ENCODE measurements at places on chromosomes 13 and 19. TPM values are rescaled to one million over a fixed set of nuclear protein-coding genes. Genes with fewer than 3 reads are reported as not detected.
A peak's percentile ranks its signal among the peaks of the same experiment; 100 is the strongest.

- no peak for DNase-seq
Observed at GRCh38 chr13:114142640-114143490, 10.4 kb upstream of the RASA3 start.

DNA sequence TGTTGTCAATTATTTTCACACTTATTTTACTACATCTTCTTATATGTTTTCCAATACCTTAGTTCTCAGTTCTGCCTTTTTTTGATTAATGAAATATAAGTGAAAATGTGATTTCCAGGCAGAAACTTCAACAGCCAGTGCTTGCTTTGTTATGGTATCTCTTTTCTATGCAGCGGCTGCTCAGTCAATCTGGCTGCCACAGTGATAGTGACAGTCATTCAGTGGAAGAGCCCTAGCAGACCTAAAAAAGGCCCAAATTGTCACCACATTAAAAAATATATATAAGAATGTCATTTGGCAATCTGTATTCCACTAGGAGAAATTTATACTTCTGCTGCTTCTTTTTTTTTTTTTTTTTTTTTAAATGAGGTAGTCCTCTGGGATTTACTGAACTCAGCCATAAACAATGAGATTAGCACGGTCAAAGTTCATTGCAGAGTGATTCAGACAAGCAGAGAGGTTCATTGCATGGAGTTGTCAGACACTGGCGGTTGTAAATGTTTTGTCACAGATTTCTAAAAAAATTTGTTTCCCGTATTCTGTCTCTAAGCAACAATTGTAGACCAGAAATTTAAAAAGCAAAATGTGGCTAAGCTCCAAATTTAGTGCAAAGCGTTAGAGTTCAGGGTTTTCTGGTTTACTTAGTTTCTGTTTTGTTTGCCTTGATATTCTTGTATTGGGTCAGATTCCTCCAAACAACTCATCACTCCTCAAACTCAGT, 94.7 kb upstream of the PRR20A start:
- no peak for DNase-seq

DNA sequence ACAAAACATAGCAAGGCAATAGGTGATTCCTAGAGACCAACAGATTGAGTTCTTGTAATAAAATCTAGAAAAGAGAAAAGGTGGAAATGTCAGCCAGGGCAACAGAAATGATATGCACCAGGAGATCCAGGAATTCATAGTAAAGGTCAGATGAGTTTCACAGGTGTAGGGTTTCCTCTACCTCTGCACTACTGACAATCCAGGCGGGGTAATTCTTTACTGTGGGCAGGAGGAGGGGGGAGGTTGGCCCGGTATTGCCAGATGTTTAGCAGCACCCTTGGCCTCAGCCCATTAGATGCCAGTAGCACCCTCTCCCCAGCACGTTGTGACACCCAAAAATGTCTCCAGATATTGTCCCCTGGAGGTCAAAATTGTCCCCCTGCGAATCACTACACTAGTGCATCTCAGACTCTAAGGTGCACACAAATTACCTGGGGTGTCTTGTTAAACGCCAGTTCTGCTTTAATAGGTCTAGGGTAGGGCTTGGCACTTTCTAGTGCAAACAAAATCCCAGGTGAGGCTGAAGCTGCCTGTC, 3.5 kb upstream of the UBAC2 start:
- DNase-seq, result no peak

GRCh38 chr13:101398191-101398590, 18.1 kb downstream of the NALCN start:
- peak; percentile 58 for DNase-seq

DNA sequence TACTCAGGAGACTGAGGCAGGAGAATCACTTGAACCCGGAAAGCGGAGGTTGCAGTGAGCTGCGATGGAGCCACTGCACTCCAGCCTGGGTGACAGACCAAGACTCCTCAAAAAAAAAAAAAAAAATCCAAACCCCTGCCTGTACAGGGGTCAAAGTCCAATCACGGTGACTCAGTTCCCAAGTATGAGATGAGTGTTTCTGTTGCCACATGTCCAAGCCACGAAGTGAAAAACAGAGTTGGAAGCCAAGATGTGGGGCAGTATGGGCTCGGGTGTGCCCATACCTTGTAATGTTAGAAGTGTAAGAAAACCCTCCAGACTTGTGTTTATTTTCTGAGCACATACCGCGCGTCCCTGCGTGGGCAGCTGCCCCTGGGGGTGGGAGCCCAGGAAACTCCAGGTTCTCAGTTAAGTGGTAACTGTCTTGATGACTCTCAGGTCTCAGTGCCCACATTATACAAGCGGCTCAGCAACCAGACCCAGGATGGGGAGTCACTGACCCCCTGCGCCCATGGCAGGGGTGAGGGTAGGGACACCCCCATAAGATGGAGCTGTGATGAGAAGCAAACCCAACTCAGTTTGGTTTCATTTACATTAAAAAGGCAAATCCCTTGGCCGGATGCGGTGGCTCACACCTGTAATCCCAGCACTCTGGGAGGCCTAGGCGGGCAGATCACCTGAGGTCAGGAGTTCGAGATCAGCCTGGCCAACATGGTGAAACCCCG, 1.2 kb upstream of the GPX4 start:
- DNase-seq, result peak; percentile 100

GRCh38 chr13:85544756-85545155, 254.5 kb downstream of the SLITRK6 start:
- no peak for DNase-seq

ZNF493 gene
- total RNA-seq, result 5.1 TPM

FUT3 gene
- not detected for total RNA-seq

TPTE2 gene
- not detected for total RNA-seq

ZNF714 gene
- 20.9 TPM for total RNA-seq

GTF2F2 gene
- 29.9 TPM for total RNA-seq

FIZ1 gene
- total RNA-seq, result 2.4 TPM

- peak; percentile 42 for DNase-seq
Observed at GRCh38 chr13:27339299-27339698, 68.7 kb downstream of the RASL11A start.

DNA sequence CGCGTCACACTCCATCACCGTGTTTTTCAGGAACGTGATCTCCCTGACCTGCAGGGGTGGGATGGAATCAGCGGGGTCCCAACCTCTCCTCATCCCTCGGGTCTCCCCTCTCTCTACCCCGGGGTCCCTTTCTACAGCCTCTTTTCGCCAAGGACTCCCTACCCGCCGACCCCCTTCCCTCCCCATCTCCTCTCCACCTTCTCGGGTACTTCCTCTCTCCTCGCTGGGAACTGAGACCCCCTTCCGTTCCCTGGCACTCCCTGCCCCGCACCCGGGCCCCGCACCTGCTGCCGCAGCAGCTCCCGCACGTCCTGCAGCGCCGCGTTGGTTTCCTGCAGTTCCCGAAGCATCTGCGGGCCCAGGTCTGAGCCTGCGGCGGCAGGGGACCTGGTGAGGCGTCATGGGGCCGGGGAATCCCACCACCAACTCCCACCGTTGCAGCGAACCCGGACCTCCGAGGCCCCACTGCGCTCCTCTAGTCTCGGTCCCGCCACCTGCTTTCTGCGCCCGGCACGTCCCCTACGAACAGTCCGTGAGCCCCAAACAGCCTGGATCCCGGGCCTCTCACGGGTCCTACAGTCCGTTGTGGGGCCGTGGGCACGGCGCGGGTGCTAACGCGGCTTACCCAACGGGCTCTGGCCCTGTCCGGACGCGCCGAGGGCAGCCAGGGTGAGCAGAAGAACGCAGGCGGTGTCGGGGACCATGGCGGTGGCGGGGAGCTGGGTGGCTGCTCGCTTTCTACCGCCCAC, at the start of gene COMP:
COMP (minus strand) TSS at position 740 of the 749 bp plus-strand sequence; CDS start at position 704, 36 bp downstream.
- no peak for DNase-seq

Measured in RPMI7951 (cell line).